Esophagus squamous epithelium (tissue), 5 donors: ENCODE measurements at places on chromosomes 4 and X.

- DNase-seq = no peak
Observed at GRCh38 chrX:108064001-108064400, 19.1 kb downstream of the VSIG1 start.

- DNase-seq = no peak
Observed at GRCh38 chrX:1464971-1465285, 12.2 kb upstream of the ASMTL start.

GRCh38 chr4:166594326-166594946 lies 639.9 kb downstream of the SPOCK3 start:
- no peak for DNase-seq

DNA sequence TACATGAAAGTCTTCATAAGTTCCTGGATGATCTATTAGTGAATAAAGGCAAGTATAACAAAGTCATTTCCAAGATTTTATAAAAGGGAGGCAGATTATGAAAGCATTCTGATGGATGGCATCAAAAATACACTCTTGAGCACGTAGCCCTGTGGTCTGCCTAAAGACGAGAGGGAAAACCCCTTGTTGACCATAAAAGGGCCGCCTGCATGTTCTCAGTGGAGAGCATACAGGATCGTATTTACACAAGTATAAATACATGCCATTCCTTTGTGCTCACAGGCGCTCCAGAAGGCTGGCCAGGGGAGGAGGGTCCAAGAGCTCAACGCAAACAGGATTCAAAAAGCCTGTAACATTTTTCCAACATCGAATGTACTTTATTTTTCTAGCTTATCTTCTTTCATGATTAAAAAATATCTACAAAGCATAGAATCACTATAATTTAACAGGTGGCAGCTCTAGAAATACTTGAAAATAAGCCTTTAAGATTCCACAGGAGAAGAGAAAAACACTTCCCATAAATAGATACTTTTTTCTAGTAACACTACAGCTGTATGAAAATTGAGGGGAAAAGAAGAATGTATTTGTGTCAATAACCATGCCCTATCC lies 29.6 kb downstream of the PDGFC start:
- DNase-seq = no peak

DNA sequence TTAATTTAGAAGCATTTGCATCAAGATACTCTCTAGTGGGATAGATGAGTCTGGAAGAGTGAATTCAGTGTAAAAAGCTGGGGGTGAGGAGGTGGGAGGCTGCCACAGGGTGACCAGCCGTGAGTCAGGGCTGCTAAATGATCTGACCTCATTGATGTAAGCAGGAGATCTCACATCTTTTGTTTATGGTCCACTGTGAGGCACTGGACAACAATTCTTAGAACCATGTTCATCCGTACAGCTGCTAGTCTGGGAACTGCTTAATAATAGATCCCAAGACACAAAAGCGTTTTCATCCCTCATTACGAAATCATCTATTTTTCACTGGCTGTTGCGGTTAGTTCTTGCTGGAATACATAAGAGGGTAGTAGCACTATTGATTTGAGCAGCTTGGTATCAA lies 14.1 kb downstream of the KLF3 start:
- DNase-seq = no peak
